ENCODE measurements at places on chromosomes 7 and 10. TPM values are rescaled to one million over a fixed set of nuclear protein-coding genes. Genes with fewer than 3 reads are reported as not detected.

GRCh38 chr7:103811997-103812396, 177.5 kb downstream of the RELN start:
- DNase-seq = no peak

GRCh38 chr7:29839302-29839701, 33.0 kb downstream of the WIPF3 start:
- DNase-seq = peak; percentile 99

GRCh38 chr10:71214641-71215559, 2.5 kb downstream of the UNC5B start:
- no peak for DNase-seq

Gene HACD1
- 123 TPM for total RNA-seq

GRCh38 chr7:151585744-151586393, 66.2 kb upstream of the RHEB start:
- no peak for DNase-seq

GRCh38 chr7:133015888-133016287, 66.0 kb downstream of the CHCHD3 start:
- no peak for DNase-seq

Gene ITIH5
- not detected for total RNA-seq

Gene NEBL
- total RNA-seq = 0.03 TPM

- DNase-seq = no peak
These were observed 1.4 kb downstream of the PODXL start for GRCh38 chr7:131554880-131555516.
